ENCODE measurements at places on chromosomes 2 and 18.

GRCh38 chr18:49014605-49015267 is 64.0 kb upstream of the SMAD7 start:
- DNase-seq: no peak

DNA sequence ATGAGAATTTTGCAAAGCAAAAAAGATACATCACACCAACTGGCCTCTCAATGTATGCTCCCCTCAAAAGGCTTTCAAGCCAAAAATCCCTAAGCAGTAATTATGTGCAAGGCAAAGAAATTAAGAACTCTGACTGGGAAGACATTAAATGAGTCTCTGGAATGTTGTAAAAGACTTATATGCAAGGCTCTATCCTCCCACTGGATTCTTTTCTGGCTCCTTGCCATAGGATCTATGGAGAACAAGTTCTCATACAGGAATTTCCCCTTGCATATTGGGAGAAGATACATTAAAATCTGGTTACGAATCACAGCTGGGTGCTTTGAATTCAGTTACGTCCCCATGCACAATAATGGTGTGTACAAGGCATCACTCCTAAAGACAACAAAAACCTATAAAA is 73.4 kb upstream of the ATL2 start:
- no peak for DNase-seq

DNA sequence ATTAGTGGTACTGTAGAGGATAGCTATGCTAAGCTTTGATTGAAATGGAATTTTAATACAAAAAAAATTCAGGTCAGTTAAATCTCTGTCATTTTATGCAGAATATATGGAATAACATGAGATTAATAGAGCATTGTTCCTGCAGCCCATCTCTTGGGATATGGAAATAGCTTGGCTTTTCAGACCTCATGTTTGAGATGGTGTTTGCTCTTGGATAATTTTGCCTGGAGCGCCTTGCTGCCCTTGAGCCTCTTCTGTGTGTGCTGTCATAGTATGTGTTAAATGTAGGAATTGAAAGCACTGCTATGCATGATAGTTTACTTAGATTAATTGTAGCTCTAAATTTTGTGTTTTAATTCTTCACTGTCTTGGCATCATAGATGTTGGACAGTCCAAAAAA is 27.7 kb downstream of the GALNT1 start:
- no peak for DNase-seq

- DNase-seq: no peak
Measured at GRCh38 chr2:100580367-100581276, 17.8 kb downstream of the PDCL3 start.

- no peak for DNase-seq
Measured at GRCh38 chr2:227890495-227891079, 19.2 kb downstream of the DAW1 start.

- no peak for DNase-seq
Measured at GRCh38 chr2:127104166-127104660, 2.7 kb downstream of the BIN1 start.

DNA sequence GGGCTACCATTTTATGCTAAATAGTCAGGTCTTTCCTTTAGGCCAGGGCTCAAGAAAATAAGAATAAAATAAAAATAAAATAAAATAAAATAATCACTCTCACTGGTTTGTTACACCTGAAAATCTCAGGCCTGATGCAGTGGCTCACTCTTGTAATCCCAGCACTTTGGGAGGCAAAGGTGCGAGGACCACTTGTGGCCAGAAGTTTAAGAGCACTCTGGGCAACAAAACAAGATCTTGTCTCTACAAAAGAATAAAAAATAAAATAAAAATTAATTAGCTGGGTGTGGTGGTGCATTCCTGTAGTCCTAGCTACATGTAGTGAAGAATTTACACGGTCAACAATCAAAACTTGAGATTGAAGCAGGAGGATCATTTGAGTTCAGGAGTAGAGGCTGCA is 159.4 kb downstream of the NRXN1 start:
- no peak for DNase-seq

DNA sequence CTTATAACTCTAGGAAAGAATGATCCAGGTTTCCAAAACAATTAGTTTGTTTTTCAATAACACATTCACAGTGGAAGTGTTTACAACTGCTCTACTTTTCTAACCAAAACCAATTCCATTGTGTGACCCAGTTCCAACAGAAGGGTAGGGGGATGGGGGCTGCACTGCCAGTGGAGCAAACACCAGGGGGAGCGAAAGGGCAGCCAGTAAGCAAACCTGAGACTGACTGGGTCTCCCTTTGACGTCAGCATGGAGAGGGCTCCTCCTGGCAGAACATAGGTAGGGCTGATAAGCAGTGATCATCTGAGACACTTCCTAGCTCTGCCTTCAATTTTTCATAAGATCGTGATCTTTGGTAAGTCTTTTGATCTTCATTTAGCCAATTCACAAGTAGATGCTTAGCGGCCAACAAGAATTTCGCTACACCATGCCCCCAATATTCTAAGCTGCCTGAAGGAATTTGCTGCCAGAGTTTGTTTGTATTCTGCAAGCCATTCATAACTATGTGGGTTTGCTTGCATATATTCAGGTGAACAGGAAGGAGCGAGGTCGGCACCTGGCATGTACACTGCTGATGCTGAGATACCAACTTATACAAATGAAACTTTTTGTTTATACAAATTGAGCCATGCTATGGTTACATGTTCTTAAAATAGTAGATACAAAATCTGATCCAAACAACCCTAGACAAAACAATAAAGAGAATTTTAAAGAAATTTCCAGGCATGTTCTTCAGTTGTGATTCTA is 45.9 kb downstream of the ST6GAL2 start:
- DNase-seq: no peak

GRCh38 chr2:51027442-51027841 is 4.5 kb downstream of the NRXN1 start:
- DNase-seq: no peak

GRCh38 chr2:112321375-112322320 is 46.3 kb downstream of the ZC3H6 start:
- no peak for DNase-seq

DNA sequence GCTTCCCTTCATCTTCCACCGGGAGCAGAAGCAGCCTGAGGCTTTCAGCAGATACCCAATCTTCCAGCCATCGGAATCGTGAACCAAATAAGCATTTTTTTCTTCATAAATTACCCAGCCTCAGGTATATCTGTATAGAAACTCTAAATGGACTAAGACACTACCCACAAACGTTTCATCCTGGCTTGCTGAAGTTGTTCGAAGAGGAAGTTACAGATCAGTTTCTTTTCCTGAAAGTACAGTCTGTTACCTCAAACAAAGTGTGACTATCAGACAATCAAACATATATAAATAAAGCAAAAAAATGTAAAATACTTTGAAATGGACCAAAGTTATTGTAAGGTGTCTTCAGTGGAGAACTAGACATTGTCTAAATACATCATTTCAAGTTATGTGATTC is 97.9 kb downstream of the MREG start:
- no peak for DNase-seq

- no peak for DNase-seq
Measured at GRCh38 chr2:120454654-120455385, 108.9 kb downstream of the INHBB start.

DNA sequence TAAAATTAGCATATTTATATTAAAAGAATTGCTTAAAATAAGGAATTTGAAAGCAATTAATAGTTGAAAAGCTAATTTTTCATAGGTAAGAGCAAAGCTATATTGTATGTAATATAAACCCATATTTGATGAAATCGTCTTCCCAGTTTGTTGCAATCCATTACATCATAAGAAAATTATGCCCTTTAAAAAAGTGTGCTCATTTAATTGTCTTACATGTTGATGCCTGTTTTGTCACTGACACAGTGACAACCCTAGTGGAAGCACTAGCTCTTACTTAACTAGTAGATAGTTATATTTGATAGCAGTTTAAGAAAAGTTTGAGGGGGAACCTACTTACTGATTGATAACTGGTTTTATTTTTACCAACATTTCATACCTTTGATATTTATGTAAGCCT is 30.0 kb upstream of the IL18RAP start:
- DNase-seq: no peak

DNA sequence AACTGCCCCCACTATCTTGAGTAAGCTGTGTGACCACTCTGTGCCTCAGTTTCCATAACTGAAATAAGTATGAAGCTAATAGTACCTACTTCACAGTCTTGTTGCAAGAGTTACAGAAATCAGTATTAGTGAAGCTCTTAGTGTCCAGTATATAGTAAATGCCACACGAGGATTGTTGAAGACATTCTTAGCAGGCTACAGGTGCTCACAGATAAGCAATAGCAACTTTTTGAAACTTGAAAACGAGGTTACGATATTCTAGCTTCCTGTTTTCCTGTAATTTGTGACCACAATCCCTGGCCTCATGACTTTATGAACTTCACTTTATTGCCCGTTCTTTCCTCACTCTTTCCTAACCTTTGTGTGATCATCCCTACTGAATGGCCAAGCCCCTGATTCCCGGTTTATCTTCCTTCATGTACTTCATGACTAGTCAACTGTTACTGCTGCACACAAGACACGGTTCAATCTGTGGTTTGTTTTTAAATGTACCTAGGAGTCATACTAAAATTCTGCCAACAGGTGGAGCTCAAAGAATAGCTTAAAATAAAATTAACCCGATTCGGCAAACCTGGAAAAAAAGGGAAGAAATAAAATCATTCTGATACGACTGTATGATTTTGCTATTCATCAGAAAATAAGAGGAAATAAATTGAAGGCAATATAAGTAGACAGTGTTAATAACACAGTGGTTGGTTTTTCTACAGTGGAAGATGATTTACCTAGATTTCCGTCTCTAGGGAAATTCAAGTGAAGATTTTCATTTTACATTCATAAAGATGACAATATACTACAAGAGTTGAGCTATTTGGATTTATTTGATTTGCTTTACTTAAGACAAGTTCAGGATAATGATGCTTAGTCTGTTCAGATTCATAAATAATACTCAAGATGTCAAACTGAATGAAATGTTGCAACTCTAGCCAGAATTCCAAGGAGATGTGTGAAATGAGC is 38.1 kb upstream of the STAT1 start:
- DNase-seq: no peak

DNA sequence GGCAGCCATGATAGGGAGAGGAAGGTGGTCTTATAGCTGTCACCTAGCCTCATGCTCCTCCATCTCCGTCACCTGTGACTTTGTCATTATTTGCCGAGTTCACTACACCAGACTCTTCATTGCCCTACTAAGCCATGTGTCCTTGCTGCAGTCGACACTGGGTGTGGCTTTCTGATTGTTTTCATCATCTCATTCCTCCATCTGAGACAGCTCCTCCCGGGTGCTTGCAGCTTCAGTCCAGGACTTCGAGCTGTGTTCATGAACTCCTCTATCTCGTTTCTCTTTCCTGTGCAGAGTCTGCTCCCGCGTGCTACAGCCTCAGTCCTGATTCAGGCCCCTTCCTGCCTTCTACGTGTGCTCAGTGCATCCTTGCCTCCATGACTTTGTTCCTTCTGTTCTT is 295.1 kb upstream of the TNP1 start:
- DNase-seq: no peak

DNA sequence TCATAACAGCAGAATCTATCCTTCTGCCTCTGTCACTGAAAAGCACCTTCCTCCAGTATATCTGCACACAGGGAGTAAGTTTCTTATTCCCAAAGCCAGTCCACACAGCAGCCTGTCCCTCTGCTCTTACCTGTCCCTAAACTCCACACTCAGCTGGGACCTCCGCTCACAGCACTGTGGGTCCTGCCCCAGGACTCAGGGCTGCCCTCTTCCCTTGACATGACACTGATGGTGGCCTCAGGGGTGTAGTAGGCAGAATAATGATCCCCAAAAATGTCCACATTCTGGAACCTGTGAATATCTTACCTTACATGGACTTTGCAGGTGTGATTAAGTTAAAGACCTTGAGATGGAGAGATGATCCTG is 39.7 kb upstream of the EML4 start:
- DNase-seq: no peak

- no peak for DNase-seq
Measured at GRCh38 chr2:168686452-168687191, 115.8 kb upstream of the NOSTRIN start.

DNA sequence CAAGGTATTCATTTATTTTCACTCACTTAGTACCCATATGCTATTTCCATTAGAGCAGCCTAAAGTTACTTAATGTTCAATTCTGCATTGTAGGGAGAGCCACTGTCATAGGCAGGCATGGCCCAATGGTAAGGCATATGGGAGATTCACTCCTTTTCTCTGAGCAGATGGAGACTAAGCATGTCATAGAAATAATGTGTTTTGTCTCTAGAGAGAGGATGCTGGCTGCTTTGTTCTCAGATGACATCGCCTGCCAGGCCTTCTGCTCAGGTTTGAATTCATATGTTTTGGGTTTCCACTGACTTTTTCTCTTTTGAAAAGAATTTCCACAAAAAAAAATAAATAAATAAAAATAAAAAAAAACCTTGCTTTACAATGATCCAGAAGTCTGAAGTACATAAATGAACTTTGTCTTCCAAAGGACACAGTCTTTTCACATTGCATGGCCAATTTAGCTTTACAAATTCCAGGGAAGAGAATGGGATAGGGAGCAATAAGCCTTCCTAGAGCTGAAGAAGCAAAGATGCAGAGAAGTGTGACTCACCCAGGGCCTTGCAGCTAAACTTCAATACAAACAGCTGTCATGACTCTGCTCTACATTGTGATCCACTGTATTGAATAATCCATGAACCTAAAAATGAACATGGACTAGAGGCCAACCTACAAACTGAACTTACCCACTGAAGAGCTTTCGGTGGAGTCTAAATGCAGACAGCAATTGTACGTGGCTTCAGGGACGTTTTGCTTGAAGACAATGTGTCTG is 422.5 kb downstream of the CMPK2 start:
- DNase-seq: no peak

- no peak for DNase-seq
Measured at GRCh38 chr2:127619203-127619590, 26.8 kb upstream of the GPR17 start.

- no peak for DNase-seq
Measured at GRCh38 chr2:20592106-20593071, 58.5 kb downstream of the HS1BP3 start.

DNA sequence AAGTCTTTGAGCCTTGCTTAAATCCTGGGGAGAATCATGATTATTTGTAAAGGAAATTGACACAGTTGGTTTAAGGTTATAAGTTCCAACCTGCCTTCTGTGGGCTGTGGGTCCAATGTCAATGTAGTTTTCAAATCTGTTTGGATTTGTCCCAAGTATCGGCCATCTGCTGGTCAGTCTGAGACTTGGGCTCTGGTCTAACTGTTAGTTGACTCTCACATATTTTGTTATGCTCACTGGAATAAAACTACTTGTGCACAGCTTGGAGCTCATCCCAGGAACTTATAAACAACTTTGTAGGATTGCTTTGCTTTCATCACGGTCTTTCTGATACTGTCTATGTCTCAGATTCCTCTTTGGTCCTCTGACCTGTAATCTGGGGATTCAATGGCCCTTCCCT is 1026.2 kb upstream of the ZEB2 start:
- DNase-seq: no peak

DNA sequence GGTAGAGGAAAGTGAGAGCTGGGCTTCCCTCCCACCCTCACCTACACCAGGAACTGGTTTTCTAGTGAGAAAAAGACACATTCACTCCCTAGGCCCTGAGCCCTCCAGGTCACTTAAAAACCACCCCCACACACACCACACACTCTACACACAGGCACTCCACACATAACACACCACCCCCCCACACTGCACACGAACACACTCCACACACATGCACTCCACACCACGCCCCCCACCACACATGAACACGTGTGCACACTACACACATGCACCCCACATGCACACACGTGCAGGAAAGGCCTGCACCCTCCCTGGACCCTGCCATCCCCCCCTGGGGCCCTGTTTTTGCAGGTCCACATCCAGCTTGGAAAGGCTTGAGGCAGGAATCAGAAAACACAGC is 67.6 kb downstream of the RALBP1 start:
- no peak for DNase-seq

- DNase-seq: no peak
Measured at GRCh38 chr2:72765997-72766609, 59.7 kb downstream of the EXOC6B start.
